ENCODE measurements at places on chromosomes 16 and 17.

DNA sequence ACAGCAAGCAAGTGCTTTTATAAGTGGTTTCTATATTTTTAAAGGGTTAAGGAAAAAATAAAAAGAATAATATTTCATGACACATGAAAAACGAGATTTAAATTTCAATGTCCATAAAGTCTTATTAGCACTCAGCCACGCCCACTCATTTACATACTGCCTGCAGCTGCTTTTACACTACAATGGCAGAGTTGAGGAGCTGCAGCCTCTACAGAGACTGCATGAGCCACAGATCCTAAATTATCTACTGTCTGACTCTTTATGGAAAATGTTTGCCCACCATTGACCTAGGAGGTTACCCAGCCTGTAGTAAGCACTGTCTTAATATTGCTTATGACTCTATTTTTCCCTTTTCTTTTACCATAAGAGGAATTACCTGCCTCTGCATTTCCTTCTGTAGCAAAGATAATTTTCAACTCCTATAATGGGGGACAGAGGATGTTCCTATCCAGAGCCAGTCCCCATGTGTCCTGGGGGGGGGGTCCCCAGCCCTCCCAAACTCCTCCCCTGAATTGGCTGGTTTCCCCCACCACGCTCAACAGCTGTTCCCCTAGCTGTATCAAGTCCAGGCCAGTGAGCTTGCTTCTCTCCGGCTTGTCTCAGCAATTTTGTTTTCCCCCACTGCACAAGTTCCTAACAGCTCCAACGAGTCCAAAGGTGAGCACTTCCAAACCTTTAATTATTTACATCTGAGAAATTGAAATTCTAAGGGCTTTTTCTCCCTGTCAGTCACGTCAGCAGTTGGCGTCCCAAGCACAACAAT lies 139.4 kb upstream of the ERCC4 start:
- DNase-seq = no peak

DNA sequence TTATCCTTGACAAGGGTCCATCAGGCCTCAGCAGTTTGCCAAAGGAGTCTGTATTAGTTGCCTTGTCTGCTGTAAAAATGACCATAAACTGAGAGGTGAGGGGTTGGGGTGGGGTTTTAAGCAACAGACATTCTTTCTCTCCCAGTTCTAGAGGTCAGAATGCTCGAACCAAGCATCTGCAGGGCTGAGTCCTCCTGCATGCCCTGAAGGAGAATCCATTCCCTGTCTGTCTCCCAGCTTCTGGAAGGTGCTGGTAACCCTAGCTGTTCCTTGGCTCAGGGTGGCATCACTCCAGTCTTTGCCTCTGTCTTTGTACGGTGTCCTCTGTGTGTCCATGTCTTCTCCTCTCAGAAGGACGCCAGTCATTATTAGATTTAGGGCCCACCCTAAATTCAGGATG lies 17.5 kb upstream of the IRF8 start:
- no peak for DNase-seq

DNA sequence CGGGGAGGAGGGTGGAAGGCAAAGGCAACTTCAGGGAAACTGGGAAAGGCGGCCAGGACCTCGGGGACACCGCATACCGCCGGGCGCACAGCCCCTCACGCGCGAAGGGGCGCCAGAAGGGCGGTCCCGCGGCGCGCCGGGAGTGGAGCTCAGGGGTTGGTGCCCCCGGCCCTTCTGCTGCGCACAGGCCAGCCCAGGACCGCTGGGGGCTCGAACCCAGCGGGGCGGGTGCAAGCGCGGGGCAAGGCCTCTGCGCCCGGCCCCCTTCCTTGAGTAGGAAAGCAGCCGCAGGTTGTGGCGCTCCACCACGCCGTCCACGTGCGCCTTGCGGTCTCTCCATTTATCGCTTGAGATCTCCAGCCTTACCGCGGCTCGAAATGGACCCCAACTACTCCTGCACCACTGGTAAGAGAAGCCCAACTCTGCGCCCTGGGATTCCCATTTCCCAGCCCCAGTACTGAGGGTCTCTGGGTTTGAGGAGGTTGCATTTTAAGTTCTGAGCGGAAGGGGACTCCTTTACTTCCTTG lies 3.0 kb upstream of the MT1A start:
- DNase-seq = no peak

DNA sequence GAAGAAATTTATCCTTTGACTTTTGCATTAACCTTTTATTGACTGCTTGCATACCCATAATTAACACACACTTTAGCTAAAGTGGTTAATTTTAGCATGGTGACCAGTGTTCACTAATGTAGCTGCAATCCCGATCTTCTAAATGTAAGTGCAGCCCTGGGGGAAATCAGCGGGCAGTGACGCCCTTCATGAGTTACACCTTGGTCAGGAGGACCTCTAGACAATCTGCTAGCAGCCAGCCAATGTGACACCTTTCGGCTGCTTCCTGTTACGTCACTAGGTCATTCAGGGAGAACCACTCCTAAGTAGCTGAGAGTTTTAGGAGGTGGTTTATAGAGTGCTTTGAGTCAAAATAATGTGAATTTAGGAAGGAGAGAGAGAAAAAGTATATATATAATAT lies 180.5 kb downstream of the IRX3 start:
- no peak for DNase-seq

DNA sequence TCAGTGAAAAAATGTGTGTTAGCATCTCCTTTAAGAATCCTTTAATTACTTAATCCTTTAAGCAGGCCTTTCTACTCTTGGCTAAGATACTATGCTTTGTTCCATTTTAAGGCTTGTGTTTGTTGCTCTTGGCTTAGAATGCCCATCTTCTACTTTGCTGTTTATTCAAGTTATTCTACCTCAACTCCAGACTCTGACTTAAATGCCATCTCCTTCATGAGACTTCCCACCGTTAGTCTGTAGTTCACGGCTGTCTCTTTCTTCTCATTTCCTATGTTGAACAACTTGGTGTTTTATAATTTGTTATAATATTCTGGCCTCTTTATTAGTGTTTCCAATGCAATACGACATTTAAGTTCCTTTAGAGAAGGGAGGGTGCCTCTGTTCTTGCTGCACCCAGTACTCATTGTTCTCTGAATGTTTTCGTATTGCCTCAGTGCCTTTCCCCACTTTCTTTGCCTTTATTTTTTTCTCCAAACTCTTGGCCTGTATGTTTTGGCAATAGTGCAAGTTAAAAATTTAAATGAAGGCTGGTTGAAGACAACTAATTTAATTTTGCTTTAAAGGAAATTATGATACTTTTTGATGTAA lies 6.1 kb upstream of the KRT10 start:
- DNase-seq = no peak

- no peak for DNase-seq
These were observed 1.1 kb downstream of the ZNF423 start for GRCh38 chr16:49854796-49855203.

- DNase-seq = no peak
These were observed 126.7 kb downstream of the IRF8 start for GRCh38 chr16:86025706-86026105.

GRCh38 chr16:59596693-59597092 lies 862.6 kb upstream of the GOT2 start:
- DNase-seq = no peak

DNA sequence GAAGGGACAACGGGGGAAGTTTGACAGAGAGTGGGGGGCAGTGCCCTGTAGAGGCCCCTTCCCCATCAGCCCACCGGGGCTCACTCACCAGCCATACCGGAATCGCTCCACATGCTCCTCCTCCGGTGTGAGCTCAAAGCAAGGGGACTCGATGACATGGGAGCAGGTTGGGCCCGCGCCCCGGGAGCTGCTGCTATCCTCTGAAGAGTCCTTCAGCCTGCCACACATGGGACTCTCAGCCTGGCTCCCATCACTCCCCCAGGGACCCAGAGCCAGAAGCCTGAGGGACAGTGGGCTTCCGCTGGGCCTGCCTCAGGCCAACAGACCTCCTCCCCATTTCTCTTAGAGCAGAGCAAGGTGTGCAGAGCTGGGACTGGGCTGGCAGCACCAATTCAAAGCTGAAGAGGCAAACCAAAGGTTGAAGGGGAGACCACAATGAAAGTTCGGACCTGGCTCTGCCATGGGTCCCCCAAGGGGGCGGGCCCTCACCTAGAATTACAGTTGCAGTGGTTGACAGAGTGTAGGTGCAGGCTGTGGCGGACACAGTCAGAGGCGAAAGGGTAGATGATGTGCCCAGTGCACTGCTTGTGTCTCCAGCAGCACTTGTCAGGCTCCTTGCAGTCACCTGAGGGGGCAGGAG lies 7.3 kb downstream of the PROCA1 start:
- DNase-seq = no peak

DNA sequence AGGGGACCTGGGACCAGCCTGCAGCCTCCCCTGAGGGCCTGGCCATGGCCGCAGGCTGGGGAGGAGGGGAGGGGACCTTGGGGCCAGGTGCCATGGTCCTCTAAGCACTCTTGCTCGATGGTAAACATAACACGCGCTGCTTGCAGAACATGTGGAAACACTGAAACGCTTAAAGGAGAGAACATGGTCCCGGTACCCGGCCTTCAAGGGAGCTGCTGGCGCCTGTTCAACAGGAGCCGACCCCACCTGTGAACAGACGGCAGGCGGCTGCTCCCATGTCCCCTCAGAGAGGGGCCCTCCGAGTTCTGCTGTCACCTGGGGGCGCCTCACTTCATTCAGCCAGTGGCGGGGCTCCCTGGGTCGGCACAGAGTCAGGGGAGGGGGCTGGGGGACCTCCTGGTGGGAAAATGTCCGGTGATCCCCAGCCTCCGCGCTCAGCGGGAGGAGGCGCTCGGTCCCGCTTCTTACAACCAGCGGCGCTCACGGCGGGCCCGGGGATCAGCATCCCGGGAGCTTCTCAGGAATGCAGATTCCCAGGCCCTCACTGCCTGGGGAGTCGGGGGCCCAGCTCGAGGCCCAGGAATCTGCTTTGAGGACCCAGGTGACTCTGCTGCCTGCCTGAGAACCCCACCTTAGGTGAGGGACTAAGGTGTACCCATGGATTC lies 854 bp upstream of the SSTR5 start:
- no peak for DNase-seq

- no peak for DNase-seq
These were observed 5.1 kb downstream of the MVP start for GRCh38 chr16:29825145-29826044.

- no peak for DNase-seq
These were observed 126.6 kb downstream of the ANKRD11 start for GRCh38 chr16:89363621-89364393.

DNA sequence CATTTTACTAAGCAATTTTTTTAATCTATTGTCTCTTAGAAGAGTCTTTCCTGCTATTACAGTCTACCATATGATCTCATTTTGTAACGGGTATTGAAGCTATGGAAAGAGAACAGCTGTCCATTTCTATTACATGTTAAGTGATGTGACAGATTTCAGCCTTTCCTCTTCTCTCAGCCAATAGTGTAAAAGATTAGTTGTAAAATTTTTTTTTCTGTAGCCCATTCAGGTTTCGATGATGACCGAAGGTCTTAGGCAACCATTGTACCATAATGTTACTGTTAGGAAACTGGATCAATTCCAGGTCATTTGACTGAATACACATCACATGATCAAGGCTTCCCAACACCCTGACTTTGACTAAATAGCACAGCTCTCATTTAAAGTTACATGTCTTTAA lies 147.6 kb upstream of the HLF start:
- DNase-seq = no peak

DNA sequence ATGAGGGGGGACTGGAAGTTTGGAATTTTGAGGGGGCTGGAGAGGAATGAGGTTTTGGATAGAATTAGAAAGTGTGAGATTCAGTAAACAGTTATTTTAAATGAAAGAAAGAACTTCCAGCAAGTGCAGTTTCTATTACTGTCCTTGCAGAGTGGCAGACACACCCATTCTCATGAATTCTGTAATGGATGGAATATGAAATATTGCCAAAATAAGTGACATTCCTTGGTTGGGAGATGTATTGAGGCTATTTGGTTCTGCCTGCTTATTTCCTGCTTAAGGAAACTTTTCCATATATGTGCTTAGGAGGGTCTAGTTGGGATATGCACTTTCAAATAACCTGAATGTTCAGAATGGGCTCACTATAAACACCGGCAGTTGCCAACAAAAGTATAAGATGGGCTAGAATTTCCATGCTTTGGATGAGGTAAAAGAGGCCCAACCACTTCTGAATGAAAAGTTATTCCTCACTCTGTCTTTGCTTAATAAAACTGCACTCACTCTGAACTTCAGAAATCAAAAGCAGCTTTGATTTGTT lies 434.4 kb downstream of the CA10 start:
- DNase-seq = no peak

GRCh38 chr16:27330542-27330941 lies 16.8 kb downstream of the IL4R start:
- no peak for DNase-seq

DNA sequence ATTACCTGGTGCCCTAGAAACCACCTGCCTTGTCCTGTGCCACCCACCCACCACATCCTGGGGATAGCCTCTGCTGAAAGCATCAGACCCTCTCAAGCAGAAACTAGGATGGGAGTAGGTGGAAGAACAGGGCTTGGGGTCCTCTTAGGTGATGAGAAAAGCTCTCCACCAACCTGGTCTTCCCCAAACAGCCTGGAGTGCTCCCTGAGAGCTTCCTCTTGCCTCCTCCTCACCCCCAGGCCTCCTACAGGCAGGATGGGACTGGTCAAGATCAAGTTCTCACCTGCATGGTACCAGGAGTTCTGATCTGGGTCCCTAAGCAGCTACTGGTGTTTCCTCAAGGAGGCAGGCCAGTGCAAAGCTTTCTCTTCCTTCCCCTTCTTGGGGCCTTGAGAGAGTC lies 15.4 kb downstream of the WNT9B start:
- DNase-seq = no peak

GRCh38 chr17:40015005-40015997 lies at the start of gene CSF3:
CSF3 (plus strand) TSS chr17:40015440; CDS start chr17:40015475, 35 bp downstream.
- DNase-seq = no peak

- no peak for DNase-seq
These were observed 62.6 kb downstream of the KSR1 start for GRCh38 chr17:27518545-27519521.

- no peak for DNase-seq
These were observed 2285.3 kb downstream of the TP53TG3F start for GRCh38 chr16:35744726-35745125.

All from NCI-H1436 treated with DMSO at 0.1 percent for 48 hours (cell line).